ENCODE measurements at places on chromosomes 12 and 14.

GRCh38 chr12:5377997-5378592 lies 53.8 kb upstream of the NTF3 start:
- no peak for DNase-seq

DNA sequence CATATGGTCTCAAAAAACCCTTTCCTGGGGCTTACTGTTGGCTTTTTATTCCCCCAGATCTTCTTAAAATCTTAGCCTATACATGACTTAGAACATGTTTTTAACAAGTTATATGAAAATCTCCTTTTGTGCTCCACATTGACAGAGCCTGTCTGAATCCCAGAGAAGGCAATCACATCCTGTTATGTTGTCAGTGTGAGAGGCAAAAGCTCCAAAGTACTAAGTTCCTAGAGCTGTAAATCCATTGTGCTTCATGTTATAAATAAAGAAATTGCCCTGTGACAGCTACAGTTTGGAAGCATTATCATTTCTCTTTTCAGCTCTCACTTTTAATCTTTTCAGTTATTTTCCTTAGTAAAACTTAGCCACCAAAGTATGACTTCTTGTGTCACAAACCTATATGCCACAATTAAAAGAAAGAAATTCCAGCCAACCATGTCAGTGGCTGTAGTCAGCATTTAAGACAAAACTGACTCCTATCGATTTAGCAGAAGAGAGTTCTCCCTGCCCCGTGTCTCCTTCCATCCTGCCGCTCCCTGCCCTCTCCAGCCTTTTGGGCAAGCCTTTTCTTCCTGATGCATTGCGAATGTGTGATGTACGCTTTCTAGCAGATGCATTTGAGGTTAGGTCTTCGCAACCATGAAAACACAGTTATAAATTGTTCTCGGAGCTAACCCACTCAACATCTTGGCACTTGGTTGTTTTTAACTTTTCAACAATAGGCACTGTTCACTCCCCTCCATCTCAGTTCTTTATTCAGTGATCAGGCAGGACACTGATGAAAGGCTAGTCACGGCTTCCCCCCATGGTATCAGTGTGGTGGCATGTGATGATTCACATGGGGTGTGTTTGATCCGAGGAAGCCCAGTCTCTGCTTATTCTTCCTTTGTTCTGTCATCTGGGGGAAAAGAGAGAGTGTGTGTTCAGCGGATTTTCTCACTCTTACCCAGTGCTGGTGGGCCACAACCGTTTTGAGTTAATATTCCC lies 143.5 kb downstream of the SSPN start:
- no peak for DNase-seq

GRCh38 chr12:113650476-113650875 lies 178.8 kb upstream of the LHX5 start:
- no peak for DNase-seq

- DNase-seq = no peak
These were observed 7.3 kb downstream of the STAC3 start for GRCh38 chr12:57243521-57244311.

- DNase-seq = no peak
These were observed 65.8 kb downstream of the TRAFD1 start for GRCh38 chr12:112191201-112191600.

DNA sequence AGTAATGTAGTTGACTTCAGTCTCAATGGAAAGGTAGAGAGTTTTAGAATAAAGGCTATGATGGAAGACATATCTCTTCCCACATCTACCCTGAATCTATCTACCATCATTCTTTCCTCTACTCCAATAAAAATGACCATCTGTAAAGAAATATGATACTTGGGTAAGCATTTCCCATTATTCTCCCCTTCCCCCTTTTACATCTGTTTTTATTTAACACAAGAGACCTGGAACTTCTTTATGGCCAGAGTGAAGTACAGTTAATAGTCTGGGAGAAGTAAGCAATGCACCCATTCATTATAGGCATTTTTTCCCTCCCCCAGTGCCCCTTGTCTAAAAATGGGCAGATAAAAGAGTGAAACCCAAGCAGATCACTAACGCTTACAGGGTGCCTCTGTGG lies 6.5 kb downstream of the TPH2 start:
- DNase-seq = no peak

GRCh38 chr14:96804895-96805294 lies 7.7 kb downstream of the VRK1 start:
- no peak for DNase-seq
